Skeletal muscle cell (primary cell): ENCODE measurements at places on chromosomes 13 and 19.

- DNase-seq: no peak
Observed at GRCh38 chr19:46515879-46516350, 20.2 kb upstream of the PNMA8B start.

GRCh38 chr13:100315522-100315921 lies 226.6 kb downstream of the PCCA start:
- DNase-seq: no peak

- DNase-seq: no peak
Observed at GRCh38 chr13:75333103-75333502, 148.9 kb downstream of the TBC1D4 start.

- DNase-seq: no peak
Observed at GRCh38 chr19:3071768-3072167, 9.5 kb upstream of the TLE5 start.

GRCh38 chr19:3712663-3713611 lies 4.8 kb downstream of the TJP3 start:
- DNase-seq: no peak

DNA sequence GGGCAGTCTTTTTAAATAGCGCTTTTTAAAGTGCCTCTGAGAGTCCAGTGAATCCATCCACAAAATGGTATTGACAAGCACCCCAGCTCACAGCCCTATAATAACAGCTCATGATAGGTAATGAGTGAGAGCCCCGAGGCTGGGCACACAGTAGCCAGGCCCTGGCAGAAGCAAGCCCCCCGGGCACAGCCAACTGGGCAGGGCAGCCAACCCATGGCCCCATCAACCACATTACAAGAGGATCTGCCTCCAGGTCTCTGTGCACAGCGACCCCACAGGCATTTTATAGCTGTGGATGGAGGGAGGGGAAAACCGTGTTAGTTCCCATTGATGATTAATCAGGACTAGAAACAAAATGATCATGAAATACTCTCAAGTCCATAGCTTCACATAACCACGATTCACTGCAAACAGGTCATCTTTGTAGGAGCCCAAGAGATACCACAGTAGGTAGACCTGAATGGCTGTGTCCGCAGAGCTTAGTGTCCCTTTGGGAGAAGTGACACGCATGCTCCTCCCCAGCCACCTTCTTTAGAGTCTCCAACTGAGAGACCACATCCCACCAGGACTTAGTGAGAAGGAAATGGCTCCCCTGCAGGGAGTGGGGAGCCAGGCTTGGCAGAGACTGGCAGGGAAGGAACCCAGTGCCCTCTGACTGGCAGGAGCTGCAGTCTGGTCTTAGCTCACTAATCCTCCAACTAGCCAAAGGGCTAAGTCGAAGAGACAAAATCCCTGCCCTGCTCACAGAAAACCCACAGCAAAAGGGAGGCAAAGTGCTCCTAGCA lies 4.3 kb upstream of the VSTM2B start:
- DNase-seq: no peak

DNA sequence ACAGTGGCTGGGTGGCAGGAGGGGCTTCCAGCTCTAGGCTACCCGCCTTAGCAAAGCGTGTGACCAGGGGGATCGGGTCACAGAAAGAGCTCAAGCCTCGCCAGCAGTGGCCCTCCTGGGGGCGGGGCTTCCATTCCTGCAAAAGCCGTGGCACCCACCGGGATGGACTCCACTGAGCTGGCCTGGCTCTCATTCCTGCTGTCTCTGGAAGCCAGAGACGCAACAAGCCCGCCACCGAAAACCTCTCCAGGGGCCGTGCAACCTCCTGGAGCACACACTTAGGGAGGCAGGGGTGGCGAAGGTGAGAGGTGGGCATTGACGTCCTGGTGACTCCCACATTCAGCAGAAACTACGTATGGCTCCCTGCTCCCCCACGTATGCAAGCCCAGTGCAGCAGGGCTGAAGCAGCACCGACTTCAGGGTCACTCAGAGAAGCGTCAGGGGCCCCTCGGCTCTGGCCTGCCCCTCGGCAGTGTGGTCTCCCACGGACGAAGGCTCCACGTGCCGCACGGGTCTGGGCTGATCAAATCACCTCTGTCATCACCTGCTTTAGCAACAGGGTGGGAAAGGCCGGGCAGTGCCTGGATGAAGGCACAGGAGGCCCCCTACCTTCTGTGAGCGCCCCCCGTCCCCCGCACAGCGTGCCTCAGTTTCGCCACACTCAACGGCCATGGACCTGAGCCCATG lies 3.1 kb downstream of the C19orf25 start:
- no peak for DNase-seq

GRCh38 chr13:100798739-100799361 lies 124.3 kb upstream of the TMTC4 start:
- no peak for DNase-seq

DNA sequence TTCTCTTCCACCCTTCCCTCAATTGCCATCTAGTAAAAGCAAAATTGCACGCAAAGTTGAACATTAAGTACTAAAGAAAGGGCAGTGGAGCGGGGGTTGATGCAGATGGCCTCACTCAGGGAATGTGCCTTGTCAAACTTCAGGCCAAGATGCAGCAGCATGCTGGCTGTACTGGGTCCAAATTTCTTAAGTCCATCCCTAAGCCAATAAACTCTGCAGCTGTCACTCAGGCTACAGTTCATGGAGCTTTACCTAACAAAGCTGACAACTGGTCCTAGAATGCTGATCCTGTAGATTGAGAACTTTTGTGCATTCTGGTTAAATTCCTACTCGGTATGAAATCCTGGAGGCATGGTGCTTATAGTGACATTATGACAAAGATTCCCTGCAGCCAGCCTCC lies 88.4 kb downstream of the FOXO1 start:
- DNase-seq: no peak

DNA sequence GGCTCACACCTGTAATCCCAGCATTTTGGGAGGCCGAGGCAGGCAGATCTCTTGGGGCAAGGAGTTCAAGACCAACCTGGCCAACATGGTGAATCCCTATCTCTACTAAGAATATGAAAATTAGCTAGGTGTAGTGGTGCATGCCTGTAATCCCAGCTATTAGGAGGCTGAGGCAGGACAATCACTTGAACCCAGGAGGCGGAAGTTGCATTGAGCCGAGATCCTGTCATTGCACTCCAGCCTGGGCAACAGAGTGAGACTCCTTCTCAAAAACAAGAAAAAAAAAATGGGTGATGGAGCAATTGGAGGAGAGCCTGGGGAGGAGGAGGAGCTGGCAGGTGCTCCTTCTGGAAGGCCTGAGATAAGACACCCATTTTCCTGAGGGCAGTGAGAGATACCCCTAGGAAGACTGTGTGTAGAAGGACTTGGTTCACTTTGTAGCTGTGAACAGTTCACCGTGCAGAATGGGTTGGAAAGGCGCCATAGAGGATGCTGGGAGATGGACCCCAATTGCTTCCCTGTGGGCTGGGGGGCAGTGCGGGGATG lies 8.7 kb upstream of the CARM1 start:
- no peak for DNase-seq

DNA sequence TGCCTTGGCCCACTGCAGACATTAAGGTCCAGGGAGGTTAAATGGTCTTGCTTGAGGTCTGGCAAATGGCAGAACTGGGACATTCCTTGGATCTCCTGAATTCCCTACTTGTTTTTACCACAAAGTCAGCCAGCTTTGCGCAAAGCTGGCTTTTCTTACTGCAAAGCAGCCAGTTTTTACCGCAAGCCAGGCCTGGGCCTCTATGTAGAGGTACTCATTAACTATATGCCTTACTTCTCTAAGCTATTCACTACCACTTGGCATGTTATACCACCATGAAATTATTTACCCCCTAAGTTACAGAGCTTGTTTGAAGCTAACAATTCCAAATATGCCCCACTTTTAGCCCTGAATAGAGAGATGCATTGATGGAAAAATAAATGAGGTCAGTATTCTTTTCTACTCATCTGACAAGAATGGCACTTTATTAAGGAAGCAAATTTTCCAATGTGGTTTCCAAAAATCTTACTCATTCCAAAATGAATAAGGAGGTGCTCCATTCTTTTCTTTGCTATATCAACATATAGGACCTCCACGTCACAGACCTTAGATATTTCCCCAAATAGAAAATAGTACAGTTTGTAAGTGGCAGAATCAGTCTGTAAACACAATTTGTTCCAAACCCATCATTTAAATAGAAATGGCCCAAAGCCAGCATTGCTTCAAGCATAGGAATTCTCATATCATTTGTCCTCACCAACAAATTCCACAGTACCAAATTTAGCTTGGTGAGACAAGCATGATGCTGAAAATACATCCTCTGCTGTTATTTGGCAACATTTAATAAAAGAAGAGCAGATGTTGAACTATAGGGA lies 143.9 kb upstream of the TSC22D1 start:
- peak; percentile 68 for DNase-seq

DNA sequence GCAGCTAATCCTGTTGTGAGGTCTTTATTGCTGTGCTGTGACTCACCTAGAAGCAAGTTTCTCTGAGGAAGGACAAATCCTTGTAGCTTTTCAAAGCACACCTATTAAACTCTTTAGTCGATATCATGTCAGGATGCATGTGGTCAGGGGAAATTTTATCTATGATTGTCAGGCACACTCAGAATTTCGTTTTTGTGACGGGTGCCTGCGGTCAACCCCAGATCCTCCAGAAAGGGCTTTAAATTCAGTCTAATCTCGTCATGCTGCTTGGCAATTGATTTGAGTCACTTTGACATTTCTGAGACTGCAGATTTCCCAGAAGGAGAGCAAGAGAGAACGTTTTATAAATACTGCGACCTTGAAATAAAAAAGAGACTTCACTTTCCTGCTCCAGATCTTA lies 316.9 kb downstream of the FGF9 start:
- DNase-seq: no peak

DNA sequence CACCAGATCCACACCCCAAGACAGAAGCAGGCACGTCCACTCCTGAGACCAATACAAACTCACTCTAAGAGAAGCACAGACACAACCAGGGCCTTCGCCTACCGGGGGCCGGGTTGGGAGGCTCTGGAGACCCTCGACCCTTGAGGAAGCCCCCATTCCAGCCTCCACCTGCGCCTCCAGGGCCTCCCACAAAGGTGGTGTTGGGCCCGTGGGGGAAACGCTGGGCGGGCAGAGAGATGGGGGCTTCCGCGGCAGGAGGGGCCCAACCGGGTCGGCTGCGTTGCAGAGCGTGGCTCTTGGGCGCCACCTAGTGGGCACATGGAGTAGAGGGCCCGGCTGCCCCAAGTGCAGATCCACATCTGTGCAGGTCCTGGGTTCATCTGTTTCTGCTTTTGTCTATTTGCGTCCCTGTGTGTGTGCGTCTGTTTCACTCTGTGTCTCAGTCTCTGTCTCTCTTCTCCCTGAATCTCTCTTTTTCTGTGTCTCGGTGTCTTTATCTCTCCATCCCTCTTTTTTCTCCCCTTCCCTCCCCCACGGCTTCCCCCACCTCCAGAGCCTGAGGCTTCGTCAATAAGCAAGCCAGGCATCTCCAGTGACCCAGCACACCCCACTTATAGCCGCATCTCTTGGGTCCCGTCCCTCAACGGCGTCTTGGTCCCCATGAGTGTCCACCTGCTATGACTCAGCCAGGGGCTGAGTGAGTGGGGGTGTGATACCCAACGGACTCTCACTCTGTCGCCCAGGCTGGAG lies 10.5 kb upstream of the TINCR start:
- DNase-seq: no peak

GRCh38 chr13:97559981-97560380 lies 126.0 kb downstream of the RAP2A start:
- DNase-seq: no peak

- DNase-seq: peak; percentile 65
Observed at GRCh38 chr19:44025217-44025936, at the start of gene ZNF222. Gene ZNF222, plus strand, starts transcription at chr19:44025379. Its CDS starts 58 bp downstream, at chr19:44025437.

DNA sequence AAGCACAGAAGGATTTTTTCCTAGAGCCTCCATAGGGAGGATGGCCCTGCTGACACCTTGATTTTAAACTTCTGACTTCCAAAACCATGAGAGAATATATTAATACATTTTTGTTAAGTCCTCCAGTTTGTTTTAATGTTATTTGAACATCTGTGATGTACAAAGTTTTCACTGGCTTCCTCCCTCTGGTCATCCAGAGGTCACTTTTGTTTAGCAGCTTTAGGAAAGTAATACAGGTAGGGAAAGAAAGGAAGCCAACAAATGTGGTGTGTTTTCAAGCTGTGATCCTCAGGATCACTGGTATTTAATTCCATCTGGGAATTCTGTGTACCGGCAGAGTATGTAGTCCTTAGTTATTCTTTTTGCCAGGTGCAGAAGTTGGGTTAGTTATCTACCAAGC lies 488.8 kb upstream of the ATXN8OS start:
- DNase-seq: no peak

- no peak for DNase-seq
Observed at GRCh38 chr19:45402298-45403061, 2.4 kb downstream of the PPP1R13L start.

GRCh38 chr13:114256547-114256946 lies 21.9 kb downstream of the CDC16 start:
- DNase-seq: no peak

DNA sequence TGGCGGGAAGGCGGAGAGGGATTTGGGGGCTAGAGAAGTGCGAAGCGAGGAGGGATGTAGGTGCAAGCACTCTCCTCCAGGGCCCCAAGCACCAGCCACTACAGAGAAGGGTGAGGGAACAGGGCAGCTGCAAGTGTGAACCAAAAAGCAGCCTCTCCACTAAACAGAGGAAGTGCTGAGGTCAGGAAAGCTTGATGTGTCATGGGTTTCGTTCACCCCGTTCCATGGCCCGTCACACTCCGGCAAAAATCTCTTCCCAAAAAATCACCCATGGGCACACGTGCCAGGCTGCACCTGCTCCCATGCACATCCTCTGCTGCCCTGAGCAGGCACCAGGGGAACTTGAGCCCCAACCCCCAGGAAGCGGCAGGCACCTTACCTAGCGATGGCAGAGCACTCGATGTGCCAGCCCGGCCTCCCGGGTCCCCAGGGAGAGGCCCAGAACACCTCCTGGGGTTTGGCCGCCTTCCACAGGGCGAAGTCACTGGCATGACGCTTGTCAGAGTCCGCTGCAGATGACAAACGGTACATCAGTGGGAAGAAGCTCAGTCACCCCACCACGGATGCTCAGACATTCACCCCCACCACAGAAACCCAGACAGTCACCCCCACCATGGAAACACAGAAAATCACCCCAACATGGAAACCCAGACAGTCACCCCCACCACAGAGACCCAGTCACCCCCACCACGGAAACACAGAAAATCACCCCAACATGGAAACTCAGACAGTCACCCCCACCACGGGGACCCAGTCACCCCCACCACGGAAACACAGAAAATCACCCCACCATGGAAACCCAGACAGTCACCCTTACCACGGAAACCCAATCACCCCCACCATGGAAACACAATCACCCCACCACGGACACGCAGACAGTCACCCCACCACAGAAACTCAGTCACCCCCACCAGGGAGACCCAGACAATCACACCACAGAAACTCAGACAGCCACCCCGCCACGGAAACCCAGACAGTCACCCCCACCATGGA lies 29.0 kb downstream of the CARS2 start:
- no peak for DNase-seq

DNA sequence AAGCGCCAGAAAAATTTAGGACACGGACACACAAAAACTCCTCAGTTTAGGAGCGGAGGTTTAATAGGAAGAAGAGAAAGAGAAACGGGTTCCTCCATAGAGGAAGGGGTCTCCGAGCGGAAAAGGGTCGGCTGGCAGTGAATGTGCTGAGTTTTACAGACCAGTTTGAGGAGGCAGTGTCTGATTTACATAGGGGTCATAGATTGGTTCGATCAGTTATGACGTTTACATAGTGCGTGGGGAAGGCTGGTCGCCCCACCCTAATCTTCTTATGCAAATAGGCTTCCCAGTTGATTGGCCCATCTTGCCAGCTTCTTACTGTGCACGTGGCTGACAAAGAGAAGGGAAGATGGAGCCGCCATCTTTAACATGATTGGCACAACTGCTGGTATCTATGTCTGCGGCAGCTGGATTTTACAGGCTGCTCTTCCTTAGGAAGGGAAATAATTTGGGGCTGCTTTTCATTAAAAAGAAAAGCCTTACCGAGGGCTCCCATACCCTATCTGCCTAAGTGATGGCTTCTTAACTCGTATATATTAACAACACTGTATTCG lies 1.2 kb upstream of the ZNF225 start:
- peak; percentile 58 for DNase-seq
